Kidney glomerular epithelial cell (primary cell): ENCODE measurements at places on chromosomes 6 and 20.

DNA sequence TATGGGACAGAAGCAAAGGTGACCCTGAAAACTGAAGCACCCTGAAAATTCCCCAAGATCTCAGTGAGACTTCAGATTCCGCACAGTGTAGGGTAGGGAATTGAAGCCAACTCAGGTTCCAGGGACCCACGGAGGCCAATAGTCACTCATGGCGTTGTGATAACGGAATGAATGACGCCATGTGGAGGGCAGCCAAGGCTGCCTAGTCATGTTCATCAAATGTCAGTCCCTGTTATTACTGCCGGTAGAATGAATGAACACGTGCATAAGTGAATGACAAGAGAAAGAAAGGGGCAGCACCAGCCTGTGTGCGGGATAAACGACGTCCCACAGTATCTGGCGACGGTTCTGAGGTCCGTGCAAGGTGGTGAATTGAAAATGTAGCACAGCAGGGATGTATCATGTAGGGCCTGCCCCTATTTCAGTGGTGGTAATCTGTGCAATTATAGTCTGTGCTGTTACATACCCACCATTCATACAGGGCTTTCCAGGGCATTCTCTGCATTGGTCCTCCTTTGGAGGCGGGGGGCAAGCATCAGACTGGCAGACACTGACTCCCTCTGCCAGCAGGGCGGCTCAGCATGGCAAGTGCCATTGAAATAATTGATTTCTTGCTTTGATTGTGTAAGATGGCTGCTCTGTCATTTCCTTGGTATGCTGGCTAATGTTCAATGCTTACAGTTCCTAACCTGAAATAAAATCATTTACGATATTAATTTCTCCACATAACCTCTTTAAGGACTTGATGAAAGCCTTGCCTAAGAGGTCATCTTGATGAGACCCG is 386.9 kb downstream of the CDH4 start:
- DNase-seq: no peak

- no peak for DNase-seq
Measured at GRCh38 chr6:10626154-10626741, 68.2 kb downstream of the C6orf52 start.

DNA sequence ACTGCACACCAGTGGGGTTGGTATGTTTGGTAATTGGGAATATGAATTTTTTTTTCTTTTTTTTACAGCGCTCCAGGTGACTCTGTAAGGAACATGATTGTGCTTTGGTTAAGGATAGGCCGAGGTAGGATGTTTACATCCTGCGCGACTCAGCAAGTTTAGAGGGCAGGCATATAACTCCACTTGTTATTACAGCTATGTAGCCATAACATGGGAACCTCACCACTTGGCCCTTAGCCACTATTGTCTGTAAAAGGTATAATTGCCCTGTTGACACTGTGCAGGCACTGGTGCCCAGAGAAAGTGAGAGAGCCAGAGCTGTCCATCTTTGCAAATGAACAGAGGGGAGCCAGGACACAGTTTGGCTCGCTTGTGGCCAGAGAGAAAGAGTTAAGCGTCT is 172.9 kb downstream of the MCHR2 start:
- DNase-seq: no peak

- no peak for DNase-seq
Measured at GRCh38 chr6:4774715-4775493, 1.3 kb upstream of the CDYL start.

- no peak for DNase-seq
Measured at GRCh38 chr20:38450412-38450975, 15.4 kb upstream of the SNHG17 start.

GRCh38 chr6:74208239-74208638 is 512.2 kb downstream of the CD109 start:
- DNase-seq: no peak

DNA sequence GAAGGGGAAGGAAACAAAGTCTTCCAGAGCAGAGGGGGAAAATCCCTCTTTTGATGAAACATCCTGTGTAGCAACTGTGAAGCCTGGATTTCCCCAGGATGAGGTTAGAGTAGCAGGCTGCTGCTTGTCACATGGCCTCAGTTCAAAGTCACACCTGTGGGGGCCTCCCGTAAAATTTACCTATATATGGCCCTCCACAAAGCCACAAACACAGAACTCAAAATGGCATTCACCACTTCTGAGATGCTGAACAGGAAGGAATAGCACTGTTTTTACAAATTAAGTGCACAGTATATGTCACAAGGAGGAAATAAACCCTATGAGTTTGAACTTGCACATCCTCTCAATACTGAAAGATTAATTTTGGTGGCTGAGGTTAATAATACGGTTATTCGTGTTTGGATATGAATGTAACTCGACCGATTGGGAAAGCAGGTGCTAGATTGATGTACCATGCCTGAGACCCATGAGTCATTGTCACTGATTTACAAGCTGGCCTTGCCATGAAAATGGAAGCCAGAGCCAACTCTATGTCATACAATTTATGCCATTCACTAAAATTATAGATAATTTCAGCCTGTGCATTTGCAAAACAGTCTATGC is 70.6 kb downstream of the SGK1 start:
- DNase-seq: no peak

GRCh38 chr6:50718566-50718965 is 5.2 kb downstream of the TFAP2D start:
- no peak for DNase-seq
